NCI-H1694 (cell line): ENCODE measurements at places on chromosomes 1 and 21.

GRCh38 chr1:47725000-47725473, 272.1 kb downstream of the TRABD2B start:
- no peak for DNase-seq

DNA sequence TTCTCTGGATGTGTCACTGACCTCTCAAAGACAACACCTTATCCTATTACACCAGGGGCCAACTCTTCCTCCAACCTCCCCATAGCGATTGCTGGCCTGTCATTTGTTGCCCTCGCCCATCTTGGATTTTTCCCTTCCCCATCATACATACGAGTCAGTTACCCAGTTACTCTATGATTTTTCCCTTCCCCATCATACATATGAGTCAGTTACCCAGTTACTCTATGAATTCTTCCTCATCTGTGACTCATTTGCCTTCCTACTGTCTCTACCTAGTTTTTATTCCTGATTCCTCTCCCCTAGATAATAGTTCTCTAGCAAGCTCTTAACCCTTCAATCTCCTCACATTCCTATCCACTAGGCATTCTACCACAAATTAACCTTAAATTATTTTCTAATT, 178.8 kb downstream of the NR5A2 start:
- no peak for DNase-seq

DNA sequence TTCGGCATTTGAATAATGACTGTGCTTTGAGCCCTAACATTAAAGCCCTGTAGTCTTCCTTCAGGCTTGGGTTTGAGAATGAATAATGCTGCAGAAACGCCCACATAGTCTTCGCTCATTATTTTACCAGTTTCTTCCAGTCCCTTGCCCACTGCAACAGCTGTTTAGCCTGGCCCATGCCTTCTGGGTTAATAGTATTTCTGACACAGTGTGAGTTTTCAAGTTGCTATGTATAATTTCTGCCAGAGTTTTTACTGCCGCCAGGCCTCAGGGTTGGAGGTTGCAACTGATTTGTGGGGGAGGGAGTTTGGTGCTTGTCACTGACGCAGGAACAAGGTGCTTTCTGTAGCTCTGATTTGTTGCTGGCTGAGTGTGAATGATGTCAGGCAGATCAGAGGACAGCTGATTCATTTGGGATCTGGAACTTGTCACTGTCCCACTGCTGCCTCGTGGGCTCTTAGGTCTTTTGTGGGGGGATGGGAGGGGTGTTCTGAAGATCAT, 109.8 kb downstream of the MAST2 start:
- DNase-seq: no peak

DNA sequence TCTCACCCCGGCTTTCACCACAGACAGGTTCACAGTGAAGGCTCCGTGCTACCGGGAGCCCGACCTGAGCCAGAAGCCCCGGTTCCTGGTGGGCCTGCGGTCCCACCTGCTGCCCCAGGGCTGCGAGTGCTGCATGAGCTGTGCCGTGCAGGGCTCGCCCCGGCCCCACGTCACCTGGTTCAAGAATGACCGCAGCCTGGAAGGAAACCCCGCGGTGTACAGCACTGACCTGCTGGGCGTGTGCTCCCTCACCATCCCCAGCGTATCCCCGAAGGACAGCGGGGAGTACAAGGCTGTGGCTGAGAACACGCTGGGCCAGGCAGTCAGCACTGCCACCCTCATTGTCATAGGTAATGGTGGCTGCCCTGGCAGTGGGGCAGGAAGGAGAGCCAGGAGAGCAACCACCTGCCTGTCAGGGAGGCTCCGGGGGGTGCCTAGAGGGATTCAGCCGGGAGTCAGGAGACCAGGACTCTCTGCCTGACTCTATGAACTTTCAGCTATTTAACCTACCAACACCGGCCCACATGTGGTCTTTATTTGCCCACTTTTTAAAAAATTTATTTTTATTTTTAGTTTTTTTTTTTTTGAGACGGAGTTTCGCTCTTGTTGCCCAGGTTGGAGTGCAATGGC, 36.4 kb downstream of the IGFN1 start:
- no peak for DNase-seq

- DNase-seq: no peak
Observed at GRCh38 chr1:19068639-19069276, 112.3 kb upstream of the IFFO2 start.

GRCh38 chr1:155871390-155871789, 12.0 kb downstream of the SYT11 start:
- peak; percentile 43 for DNase-seq

GRCh38 chr1:55064861-55065263, 25.5 kb downstream of the PCSK9 start:
- peak; percentile 58 for DNase-seq

DNA sequence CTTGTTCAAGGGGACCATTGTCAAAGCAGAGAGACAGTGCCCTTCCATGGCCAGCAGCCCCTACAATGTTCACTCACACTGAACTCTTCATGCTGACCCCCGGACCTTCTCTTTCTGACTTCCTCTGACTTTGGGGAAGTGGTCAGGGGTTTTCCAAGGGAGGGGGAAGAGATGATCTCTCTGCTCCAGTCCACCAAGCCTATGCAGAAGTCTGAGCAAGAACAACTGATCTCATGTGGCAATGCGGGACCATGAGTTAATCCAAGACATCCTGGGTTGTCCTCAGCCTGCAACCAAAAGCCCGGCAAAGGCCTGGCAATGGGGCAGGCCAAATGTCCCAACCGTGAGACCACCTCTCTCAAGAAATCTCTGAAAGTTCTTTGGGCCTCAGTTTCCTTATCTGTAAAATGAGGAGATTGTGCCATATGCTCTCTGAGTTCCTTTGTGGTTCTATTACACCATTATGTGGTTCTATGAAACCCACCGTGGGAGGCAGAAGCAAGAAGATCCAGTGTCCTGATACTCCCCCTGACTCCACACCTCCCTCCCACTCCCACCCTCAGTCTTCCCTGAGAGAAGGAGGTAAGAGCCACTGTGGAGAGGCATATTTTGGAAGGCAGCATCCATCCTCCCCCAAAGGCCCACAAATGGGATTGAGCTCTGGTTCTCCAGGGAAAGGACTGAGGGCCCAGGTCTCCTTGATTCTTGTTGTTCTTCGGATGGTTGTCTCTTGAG, 11.8 kb upstream of the ARHGEF2 start:
- DNase-seq: no peak

- DNase-seq: no peak
Observed at GRCh38 chr1:2557482-2558400, 1.6 kb downstream of the TNFRSF14 start.

- peak; percentile 83 for DNase-seq
Observed at GRCh38 chr21:34745557-34746255, 76.9 kb downstream of the CLIC6 start.

DNA sequence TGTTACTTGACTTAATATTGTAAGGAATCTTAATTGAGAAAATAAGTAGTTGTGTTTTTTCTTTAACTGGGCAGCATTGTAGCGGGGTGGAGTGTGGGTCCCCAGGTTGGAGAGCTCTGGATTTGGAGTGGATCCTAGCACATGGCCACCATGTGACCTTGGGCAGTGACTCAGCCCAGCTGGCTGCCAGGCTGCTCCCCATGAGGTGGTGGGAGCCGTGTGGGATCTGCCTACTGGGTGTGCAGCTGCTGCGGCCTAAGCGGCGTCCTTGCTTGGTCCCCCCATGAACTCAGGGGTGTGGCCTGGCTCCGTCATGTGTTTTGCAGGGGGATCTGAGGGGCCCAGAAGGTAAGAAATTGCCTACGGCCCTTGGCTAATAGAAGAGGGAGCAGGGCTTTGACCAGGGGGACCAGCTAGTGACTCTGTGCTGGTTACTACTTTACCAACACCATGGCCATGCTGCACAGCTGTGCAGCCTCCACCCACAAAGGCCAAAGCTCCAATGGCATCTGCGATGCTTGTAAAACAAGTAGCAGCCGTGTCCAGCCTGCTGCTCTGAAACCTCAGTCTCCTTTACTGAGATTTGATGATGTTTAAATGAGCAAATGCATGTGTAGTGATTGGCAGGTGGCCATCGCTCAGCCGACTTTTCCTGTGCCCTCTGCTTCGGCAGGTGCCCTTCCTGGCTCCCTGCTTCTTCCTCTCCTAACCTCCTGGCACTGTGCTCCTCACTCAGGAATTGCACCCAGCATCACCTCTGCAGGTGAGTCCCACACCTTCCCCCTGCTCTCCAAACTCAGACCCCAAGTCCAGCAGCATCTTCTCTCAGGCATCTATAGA, 68.3 kb downstream of the ADARB1 start:
- no peak for DNase-seq

GRCh38 chr1:205220421-205220820, 7.3 kb upstream of the TMCC2 start:
- no peak for DNase-seq

DNA sequence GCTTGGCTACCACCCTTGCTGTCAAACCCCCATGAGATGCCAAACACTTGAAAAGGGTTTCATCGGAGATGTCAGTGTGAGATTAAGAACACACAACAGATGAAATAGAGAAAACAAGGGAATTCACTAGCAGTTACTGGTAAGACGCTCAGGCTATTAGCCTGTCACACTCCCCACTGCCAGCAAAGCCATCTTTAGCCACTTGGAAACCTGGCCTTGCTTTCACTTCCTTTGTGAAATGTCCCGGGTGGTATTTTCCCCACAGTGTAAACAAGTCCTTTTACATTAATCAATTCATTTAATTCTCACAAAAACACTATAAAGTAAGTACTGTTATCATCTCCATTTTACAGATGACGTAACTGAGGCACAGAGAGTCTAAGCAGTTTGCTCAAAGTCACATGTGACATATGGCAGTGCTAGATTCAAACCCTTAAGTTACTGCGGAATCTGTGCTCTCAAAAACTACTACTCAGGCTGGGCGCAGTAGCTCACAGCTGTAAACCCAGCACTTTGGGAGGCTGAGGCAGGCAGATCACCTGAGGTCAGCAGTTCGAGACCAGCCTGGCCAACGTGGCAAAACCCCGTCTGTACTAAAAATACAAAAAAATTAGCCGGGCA, 32.7 kb upstream of the KHDRBS1 start:
- DNase-seq: no peak

DNA sequence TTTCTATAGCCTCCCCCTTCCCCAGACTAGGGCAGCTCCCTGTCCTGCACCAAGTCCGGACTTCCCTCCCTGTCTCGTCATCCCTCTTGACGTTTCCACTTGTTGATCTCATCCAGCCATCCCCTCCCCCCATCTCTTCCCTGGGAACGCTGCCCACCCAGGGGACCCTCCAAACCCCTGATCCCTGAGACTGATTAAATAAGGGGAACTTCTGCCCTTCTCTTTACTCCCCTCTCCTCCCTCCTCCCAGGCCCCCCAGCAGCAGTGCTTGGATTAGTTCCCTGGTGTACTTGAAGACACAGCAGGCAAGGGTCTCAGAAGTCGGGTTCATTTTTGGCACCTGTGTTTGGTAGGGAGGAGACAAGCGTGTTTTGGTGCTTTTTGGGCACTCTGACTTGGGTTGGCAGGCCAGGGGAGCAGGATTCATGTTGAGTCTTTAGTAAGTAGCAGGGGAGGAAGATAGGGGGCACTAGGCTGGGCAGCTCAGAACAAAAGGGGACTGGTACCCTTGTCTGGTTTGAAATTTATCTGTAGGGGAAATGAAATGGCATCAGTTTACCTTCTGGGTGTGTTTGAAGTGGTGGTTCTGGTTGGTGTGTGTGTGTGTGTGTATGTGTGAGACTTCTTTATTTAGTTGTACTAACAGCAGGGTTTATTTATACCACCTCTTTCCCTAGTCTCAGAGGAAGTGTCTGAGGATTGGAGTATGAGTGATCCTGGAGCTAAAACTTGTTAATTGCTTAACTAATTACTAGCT, 11.1 kb downstream of the VANGL2 start:
- DNase-seq: no peak

DNA sequence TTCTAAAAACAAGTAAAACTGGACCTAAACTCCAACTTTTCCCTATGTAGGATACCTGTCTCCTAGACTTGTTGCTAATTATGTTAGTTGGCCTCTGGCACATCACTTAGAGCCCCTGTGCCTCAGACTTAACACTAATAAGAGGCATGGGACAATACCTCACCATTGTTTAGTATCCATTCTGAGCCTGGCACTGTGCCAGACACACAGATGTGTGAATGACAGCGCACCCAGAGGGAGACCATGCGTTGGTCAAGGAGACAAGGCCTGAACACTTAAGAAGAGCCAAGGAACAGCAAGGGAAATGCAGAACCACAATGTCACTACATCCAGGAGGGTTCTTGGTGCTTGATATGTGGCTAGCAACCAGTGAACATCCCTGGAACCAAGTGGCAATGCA, 189.1 kb downstream of the FGGY start:
- DNase-seq: no peak

DNA sequence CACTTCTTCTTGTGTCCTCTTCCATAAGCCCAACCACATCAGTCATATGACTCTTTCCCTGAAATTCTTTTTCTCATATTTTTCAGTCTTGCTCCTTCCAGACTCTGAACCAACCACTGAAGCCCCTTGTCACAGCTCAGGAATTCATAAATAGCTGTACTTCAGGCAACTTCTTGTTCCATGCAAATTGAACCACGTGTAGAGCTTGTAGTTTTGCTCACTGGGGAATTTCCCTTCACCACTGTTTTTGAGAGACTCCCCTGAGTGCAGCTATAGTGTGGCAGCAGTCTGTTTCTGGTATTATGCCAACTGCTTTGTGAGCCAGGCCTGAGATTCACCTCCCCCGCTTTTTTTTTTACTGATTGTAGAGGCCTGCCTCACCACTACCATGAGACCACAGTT, 150.3 kb upstream of the SPAG17 start:
- DNase-seq: no peak

DNA sequence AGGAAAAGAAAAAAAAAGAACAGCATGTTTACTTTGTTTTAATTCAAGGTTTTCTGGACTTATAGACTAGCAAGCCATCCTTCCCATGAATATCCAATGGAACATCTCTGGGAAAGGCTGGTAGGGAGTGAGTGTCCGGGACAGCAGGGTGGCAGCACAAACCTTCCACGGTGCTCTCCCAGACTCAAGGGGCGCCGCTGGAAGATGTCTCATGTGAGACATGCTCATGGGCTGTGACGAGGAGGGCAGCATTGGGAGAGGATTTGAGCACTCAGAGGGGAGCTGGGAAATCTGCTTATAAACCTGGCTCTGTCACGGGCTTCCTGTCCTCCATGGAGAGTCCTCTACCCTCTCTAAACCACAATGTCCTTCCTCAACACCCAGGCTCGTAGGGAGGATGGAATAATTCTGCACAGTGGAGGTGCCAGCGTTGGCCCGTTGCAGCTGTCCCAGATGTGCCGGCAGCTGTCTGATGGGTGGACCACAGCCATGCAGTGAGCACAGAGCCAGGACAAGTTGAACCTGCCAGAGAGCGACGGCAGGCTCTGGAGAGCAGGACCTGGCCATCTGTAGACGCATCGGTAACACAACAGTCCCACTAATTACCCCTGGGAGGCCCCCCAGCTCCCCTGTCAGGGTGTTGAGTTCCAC, 100.1 kb upstream of the IGSF21 start:
- DNase-seq: peak; percentile 17

- DNase-seq: no peak
Observed at GRCh38 chr1:59672851-59673572, 141.7 kb upstream of the HOOK1 start.

DNA sequence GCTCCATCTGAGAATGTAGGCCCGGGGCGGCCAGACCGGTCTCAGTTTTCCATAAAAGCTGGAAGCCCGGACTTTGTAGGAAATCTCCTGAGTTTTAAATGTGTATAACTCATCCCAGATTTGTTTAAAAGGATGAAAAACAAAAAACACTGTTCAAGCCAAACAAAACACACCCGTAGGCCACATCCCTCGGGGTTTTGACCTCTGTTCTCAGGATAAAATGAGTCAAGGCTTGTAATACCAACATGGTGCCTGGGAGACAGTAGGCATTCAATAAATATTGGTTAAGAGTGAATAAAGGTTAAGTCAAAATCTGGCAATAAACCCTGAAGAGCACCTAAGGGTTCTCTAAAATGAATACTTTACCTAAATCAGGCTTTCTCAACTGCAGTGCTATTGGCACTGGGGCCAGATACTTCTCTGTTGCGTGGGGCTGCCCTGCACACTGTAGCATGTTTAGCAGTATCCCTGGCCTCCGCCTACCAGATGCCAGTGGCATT, 55.0 kb downstream of the KAZN start:
- no peak for DNase-seq
